M059J (cell line): ENCODE measurements at places on chromosomes 4 and X.
A peak's percentile ranks its signal among the peaks of the same experiment; 100 is the strongest.

- DNase-seq: no peak
These were observed 47.7 kb downstream of the ZFYVE28 start for GRCh38 chr4:2370597-2371320.

DNA sequence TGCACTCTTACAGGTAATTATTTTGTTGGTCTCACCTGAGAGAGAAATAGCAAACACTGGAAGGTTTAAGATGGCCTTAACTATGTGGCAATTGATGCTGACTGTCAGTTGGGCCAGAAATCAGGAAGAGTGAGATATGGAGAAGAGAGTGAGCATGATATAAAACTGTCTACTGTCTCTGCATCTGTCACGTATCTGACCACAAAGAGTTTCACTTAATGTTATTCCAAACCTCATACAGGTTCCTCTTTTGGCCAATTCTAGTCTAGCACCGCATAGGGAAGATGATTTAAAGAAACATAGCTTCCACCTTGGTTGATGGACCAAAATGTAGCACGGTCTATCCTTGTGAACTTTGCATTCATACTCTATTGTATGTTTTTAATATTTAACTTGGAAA, 381.0 kb upstream of the BOD1L1 start:
- DNase-seq: no peak

- no peak for DNase-seq
These were observed 92.2 kb upstream of the H2AZ1 start for GRCh38 chr4:100042235-100042634.

- peak; percentile 2 for DNase-seq
These were observed 761.8 kb upstream of the ATOH1 start for GRCh38 chr4:93066749-93067148.

DNA sequence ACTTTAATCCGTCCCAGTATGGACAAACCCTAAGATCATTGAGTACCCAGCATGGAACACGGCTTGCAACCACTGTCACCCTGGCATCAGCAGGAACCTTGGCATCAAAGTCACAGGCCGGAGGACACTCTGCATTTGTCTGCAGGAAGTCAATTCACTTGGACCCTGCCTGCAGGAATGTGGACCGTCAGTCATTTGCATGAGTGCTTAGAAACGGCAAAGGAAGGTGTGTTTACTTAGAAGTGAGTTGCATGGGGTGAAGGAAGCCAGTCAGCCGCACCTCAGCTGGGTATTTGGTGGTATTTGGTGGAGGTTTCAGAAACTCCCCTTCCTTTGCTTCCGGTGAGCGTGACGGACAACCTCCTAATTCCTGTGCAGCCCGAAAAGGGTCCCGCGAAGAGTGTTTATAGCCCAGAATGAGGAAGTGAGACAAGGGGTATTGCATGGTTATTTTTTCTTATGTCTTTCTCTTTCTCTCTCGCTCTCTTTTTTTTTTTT, 15.5 kb downstream of the P2RY8 start:
- no peak for DNase-seq
